Epithelial cell of alveolus of lung (primary cell): ENCODE measurements at places on chromosomes 1 and 21. TPM values are rescaled to one million over a fixed set of nuclear protein-coding genes. Genes with fewer than 3 reads are reported as not detected.

Gene SLFNL1
- 0.39 and 1.4 TPM in 2 replicates for total RNA-seq

Gene GALNT2
- 72.7 and 85.6 TPM in 2 replicates for total RNA-seq

Gene ECM1
- total RNA-seq = 35.9 and 77.4 TPM in 2 replicates

Gene LCE6A
- total RNA-seq = not detected in 2 replicates

Gene CHODL
- total RNA-seq = 0.08 TPM in 1 of 2 replicates, not detected in the other

Gene OR2M2
- total RNA-seq = not detected in 2 replicates

Gene LEPR
- total RNA-seq = 5.4 and 8.3 TPM in 2 replicates

Gene GPR3
- total RNA-seq = 2.2 and 2.8 TPM in 2 replicates

Gene ATXN7L2
- total RNA-seq = 4.7 and 6.5 TPM in 2 replicates

Gene RHEX
- total RNA-seq = not detected in 2 replicates

Gene TRABD2B
- under 0.01 TPM in 1 of 2 replicates, not detected in the other for total RNA-seq

Gene SHISAL2A
- total RNA-seq = not detected in 2 replicates

Gene SMPDL3B
- total RNA-seq = 0.26 TPM in 1 of 2 replicates, not detected in the other

Gene KCTD3
- total RNA-seq = 26.9 and 44.8 TPM in 2 replicates

Gene GJA8
- total RNA-seq = not detected in 2 replicates

Gene TADA1
- 10.5 and 11.3 TPM in 2 replicates for total RNA-seq

Gene SPRR2G
- not detected in 2 replicates for total RNA-seq

Gene VAV3
- 0.39 TPM in 1 of 2 replicates, not detected in the other for total RNA-seq

Gene CYP4X1
- under 0.01 and 0.32 TPM in 2 replicates for total RNA-seq

Gene KRTAP6-1
- not detected in 2 replicates for total RNA-seq

Gene OR2L5
- not detected in 2 replicates for total RNA-seq

Gene PTGFRN
- total RNA-seq = 27.0 and 32.8 TPM in 2 replicates

Gene LRRC7
- 0.26 TPM in 1 of 2 replicates, not detected in the other for total RNA-seq

Gene DTL
- total RNA-seq = 5.6 and 13.7 TPM in 2 replicates

Gene C1orf141
- total RNA-seq = not detected in 2 replicates

Gene SPATA21
- not detected in 2 replicates for total RNA-seq

Gene LAMTOR2
- 68.6 and 87.1 TPM in 2 replicates for total RNA-seq

Gene WDR64
- not detected in 2 replicates for total RNA-seq

Gene ASTN1
- 0.32 and 0.52 TPM in 2 replicates for total RNA-seq

Gene TMEM9
- 113 and 131 TPM in 2 replicates for total RNA-seq

Gene PLCH2
- not detected in 2 replicates for total RNA-seq

Gene OR2L3
- total RNA-seq = not detected in 2 replicates

Gene PRAMEF27
- not detected in 2 replicates for total RNA-seq

Gene CHML
- 10.3 and 14.8 TPM in 2 replicates for total RNA-seq

Gene ANGPTL1
- total RNA-seq = 2.3 and 8.2 TPM in 2 replicates

Gene KCNJ15
- total RNA-seq = 0.88 and 4.9 TPM in 2 replicates

Gene OR2T5
- total RNA-seq = not detected in 2 replicates
